ENCODE measurements at places on chromosomes 3 and 15.

DNA sequence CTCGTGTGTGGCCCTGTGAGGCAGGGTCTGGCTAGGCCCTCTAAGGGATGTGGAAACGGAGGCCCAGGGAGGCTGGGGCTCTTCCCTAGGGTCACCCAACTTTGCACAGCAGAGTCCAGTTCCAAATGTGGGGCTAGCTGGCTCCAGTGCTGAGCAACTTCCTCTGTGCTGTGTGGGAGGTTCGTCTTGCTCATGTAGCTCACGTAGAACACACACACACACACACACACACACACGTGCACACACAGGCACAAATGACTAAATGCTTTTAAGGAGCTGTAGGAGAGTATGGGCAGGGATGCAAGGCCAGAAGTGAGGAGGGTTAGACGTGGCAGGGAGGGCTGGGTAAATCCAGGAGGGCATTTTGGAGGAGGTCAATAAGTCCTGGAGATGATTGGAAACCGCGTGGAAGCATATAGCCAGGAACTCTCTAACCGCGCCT, 213.8 kb downstream of the RPLP1 start:
- DNase-seq = no peak

DNA sequence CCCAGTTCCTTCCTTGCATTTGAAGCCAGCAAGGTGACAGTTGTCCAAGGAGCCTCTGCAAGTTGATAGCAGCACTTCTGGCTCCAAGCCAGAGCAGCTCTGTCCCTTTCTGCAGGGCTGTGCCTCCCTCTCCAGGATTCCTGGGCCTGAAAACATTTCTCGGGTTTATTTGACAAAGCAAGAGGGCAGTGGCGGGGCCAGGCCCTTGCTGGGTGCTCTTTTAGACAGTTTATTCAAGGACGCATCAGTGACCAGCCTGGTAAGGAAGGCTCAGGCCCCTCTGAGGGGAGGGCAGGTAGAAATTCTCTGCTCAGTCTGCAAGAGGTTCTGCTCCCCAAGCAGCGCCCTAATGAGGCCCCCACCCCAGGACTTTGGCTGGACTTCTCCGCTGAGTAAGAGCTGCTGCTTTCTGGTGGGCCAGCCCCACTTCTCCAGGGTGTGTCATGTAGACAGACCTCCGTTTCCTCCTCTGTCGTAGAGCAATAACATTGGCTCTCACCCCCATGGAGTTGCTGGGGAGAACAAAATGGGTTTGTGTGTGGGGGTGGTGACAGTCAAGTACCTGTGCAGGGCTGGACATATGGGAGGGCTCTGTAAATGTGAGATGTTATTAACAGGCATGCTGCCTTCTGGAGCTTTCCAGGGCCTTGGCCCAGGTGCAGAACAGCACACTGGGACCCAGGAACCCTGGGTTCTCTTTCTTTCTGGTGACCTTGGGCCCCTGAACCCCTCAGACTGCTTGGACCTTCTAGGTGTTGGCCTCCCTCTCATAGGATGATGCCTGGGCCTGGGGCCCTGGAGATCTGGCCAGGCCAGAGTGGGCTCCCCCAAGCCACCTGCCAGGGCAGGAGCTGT, 146.2 kb upstream of the TLE3 start:
- no peak for DNase-seq

DNA sequence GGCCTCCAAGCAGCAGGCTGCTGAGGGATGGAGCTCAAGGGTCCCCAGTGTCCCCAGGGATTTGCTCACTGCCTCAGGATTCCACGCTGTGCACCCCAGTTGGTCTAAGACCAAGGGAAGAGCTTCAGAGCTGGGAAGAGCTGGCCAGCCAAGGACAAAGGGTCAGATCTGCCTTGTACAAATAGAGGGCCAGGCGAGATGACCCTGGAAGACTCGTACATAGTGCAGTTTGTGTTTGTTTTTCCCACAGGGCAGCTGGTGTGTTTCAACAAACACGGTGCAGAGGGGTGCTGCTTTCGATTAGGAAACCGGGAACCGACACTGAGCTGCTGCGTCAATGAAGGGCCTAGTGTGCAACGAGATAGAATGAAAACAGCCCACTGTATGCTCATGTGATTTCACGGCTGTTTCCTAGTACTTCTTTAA, 56.1 kb upstream of the TRPM1 start:
- DNase-seq = no peak

DNA sequence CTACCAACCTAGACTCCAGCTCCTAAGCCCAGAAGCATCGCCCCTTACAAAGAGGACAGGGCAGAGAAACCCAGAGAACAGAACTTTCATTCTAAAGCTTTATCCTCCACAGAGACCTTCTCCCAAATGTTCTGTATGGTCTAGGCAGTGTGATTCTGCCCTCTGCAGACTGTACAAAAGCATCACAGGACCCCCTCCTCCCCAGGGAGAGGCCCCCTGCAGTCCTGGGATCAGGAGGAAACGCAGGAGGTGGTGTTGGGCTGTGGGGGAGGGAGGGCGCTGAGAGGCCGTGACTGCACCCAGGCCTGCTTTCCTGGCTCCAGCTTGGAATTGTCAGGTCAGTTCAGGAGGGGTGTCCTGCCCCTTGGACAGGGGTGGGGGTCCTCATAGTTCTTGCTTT, 101.3 kb downstream of the DGKG start:
- DNase-seq = no peak

- peak; percentile 92 for DNase-seq
Observed at GRCh38 chr3:81744366-81744765, 17.1 kb downstream of the GBE1 start.

- DNase-seq = no peak
Observed at GRCh38 chr3:179760944-179761343, 108.1 kb downstream of the USP13 start.

- no peak for DNase-seq
Observed at GRCh38 chr3:111534701-111535100, 7.3 kb upstream of the CD96 start.

DNA sequence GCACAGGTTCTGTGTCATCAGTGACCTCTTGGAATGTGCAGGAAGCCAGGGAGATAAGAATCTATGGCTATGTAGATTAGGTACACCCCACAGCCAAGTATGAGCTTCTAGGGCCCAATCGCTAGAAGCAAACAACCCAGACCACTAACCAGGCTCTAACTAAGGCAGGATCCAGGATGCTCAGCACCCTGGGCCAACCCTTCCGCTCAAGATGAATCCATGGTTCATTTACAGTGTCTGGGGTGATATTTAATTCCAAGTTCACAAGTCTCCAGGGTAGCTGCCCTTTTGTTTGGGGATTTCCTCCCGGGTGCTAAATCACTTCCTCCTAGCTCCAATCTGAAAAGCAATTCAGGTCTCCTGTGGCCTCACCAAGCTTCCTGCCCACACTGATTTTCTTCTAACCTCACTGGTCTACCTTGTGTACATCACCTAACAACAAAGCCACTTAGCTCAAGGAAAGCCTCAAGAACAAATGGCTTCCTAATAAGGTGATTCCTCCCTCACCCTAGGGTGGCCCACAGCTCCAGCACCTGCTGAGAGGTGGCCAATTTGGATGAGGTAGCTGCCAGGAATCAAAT, 2.4 kb downstream of the EHD4 start:
- no peak for DNase-seq

GRCh38 chr3:123739106-123739505, 145.0 kb downstream of the MYLK start:
- DNase-seq = no peak

- DNase-seq = no peak
Observed at GRCh38 chr15:33449810-33450209, 139.0 kb downstream of the RYR3 start.

- no peak for DNase-seq
Observed at GRCh38 chr15:53457479-53457878, 302.0 kb downstream of the WDR72 start.

DNA sequence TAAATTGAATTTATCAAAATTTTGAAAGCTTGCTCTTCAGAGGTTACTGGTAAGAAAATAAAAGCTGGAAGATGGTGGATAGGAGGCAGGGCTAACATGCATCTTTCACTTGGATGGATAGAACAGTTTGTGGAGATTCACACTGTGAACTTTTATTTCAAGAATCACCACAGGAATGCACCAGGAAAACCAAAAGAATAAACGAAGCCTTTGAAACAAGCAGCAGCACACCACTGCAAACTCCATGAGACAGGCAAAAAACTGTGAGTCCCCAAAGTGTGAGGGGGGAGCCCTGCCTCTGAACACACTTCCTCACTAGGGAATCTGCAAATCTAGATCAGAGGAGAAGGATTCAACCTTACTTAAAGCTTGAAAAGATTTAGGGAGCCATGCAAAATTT, 122.2 kb downstream of the RTP4 start:
- no peak for DNase-seq

DNA sequence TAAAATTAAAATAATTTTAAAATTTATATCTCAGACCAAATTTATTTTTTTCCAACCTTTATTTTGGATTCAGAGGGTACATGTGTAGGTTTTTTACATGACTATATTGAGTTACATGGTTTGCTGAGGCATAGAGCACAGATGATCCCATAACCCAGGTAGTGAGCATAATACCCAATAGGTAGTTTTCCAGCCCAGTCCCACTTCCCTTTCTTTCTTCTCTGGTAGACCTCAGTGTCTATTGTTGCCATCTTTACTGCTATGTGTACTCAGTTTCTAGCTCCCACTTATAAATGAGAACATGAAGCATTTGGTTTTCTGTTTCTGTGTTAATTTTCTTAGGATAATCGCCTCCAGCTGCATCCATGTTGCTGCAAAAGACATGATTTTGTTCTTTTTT, 338.1 kb downstream of the EFHB start:
- no peak for DNase-seq

DNA sequence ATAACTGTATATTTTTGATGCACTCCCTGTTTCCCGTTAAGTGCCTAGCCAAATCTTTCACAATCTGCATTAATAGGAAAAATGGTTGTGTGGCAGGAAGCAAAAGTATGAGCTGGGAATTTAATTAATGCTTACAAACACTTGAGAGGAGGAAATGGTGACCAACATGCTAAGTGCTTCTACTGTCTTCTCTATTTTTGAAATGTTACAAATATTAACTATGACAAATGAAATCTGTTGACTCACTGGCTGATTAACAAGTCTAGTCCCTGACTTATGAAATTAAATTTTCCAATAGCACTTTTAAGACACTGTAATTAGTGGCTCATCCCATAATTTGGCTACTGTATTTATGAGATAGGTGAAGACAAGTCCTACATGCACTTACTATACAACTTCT, 446.9 kb upstream of the DPPA4 start:
- no peak for DNase-seq

- DNase-seq = no peak
Observed at GRCh38 chr3:119356646-119357045, 62.5 kb downstream of the ARHGAP31 start.

DNA sequence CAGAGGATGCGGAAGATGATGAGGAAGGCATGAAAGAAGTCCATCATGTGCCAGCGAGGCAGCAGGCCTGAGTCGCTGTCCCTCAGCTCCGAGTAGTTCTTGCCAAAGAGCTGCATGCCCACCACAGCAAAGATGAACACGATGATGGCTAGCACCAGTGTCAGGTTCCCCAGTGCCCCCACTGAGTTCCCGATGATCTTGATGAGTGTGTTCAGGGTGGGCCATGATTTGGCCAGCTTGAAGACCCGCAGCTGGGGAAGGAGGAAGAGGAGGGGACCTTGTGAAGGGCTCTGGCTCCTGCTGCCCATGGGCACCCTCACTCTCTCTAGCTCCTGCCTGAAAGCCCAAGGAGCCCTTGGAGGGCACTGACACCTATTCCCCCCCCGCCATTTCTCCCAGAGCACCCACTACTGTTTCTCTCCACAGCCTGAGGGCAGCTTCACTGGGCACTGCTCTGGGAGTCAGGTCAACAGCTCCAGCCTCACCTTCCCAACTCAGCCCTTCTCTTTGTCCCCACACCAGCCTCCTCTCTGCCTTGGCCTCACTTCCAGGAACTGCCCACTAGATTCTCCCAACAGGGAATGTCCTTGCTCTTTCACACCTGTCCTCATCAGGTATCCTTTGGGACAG, 63.6 kb downstream of the SCN5A start:
- DNase-seq = no peak

DNA sequence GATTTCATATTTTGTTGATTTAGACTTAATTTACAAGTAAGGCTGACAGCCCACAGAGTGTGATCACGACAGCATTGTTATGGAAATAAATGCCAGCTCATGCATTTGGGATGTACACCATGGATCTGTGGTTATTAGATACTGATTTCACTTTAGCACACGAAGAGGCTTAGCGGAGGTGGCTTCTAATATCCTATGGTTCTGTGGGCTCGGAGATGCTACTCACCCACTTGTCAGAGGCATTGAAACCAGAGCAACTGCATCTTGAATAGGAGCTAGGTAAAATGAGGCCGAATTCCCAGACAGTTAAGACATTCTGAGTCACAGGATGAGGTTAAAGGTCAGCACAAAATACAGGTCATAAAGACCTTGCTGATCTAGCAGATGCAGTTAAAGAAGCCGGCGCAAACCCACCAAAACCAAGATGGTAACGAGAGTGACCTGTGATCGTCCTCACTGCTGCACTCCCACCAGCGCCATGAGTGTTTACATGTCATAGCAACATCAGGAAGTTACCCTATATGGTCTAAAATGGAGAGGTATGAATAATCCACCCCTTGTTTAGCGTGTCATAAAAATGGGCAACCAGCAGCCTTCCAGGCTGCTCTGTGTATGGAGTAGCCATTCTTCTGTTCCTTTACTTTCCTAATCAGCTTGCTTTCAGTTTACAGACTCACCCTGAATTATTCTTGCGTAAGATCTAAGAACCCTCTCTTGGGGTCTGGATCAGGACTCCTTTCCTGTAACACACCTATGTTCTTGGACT, 117.5 kb downstream of the PGPEP1L start:
- peak; percentile 60 for DNase-seq

DNA sequence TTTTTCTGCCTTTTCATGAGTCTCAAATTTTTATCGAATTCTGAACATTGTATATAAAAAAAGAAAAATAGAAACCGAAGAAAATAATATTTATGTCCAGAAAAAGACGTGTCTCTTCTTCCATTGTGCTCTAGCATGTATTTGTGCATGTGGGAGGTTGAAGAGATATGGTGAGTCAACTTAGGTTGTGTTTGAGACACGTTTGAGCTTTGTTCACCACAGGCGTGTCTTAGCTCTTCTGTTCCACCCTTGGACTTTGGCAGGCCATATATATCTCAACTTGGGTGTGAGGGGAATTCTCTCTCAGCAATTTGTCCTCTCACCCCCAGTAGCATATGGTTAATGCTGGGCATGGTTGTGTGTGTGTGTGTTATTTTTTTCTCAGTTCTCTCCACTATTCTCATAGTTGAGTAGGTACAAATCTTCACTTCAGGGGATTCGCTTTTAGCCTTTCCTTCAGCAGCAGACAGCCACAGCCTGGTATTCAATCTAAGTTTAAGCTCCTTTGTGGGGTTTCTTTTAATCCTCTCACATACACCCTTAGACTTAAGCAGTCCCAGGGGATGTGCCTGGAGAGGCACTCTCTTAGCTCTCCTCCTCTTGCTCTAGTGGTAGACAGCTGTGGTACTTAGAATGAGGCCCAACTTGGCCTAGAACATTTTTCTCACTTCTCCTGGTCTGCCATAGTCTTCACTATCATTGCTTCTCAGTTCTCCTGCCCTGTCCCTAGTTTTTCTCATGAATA, 286.5 kb upstream of the RBMS3 start:
- DNase-seq = no peak

GRCh38 chr3:184443831-184444230, 64.0 kb downstream of the CHRD start:
- no peak for DNase-seq
